CD4-positive, alpha-beta T cell treated with Interferon gamma for 1 hour (primary cell): ENCODE measurements at places on chromosomes 1 and 21.

DNA sequence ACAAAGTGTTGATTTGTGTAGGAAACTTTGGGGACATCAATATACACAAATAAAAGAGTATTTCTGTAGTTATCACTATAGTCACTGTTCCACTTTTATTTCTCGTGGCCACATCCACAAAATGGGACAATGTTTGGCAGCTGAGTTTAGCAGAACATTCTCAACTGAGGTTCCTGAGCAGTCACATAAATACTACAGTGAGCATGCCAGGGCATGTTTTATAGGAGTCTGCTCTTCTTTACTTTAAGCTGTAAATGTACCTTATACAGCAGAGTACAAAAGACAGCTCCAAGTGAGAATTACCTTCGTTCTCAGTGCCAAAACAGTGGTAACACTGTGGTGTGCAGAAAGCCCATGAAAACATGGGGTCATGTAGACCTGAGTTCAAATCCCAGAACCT, 5.0 kb downstream of the BTG3 start:
- DNase-seq = no peak

- DNase-seq = no peak
Measured at GRCh38 chr1:37398096-37398495, 76.3 kb upstream of the ZC3H12A start.

GRCh38 chr1:67888216-67889106, 55.2 kb upstream of the GNG12 start:
- no peak for DNase-seq

- DNase-seq = no peak
Measured at GRCh38 chr1:192232817-192233417, 74.7 kb downstream of the RGS18 start.

DNA sequence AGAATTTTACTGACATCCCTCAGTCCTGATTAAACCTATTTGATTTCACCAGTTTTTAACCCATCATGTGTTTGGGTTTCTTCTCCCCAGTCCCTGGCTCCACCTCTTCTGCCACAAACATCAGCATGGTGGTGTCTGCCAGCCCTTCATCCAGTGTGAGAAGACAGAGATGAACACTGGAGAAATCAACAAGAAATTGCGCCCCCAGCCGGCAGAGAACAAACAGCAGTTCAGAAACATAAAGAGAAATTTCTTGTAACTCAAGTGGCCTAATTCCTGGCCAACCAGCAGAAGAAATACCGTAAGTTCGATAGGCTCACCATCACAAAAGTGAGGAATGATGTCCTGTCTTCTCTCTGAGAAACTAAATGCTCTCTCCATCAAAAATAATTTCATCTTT, 18.3 kb downstream of the S100A11 start:
- no peak for DNase-seq

DNA sequence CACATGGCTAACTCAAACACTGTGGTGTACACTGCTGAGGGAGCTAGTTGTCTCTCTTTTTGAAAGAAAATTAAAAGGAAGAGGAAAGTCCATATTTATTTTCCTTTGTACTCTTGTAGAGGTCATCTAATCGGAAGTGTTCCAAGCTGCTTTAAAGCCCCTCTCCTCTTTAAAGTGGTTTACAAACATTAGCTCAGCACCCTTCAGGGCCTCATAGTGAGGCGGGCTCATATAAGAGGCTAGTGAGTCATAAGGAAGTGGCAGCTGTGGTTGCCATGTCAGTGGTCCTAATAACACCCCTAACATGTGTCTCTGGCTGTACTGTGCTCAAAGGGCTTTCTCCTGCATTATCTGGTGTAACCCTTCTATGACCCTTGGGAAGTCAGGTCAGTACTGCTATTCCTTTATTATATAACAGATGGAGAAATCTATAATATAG, 104.4 kb upstream of the SERBP1 start:
- DNase-seq = no peak

- no peak for DNase-seq
Measured at GRCh38 chr1:99919220-99919619, 50.6 kb upstream of the SLC35A3 start.

GRCh38 chr1:55358581-55358980, 143.4 kb upstream of the USP24 start:
- no peak for DNase-seq

- DNase-seq = no peak
Measured at GRCh38 chr1:38039331-38040088, 7.1 kb downstream of the POU3F1 start.

- DNase-seq = no peak
Measured at GRCh38 chr1:162029157-162029556, 5.5 kb upstream of the OLFML2B start.

DNA sequence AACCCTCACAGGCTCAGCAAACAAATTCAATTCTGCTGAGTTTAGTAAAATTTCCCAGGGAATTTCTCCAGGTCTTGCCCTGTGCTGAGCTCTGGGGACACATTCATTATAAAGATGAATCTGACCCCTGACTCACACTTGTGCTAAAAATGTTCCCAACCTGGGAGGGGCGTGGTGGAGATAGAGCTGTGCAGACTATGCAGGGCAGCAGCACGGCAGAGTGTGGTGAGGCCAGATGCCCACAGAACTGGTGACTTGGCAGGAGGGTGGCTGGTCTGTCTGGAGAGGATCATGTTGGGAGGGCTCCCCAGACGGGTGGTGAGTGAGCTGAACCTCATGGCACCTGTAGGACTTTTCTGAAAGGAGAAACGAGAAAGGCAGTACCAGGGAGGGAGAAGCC, 31.6 kb downstream of the FAAH start:
- DNase-seq = no peak

- DNase-seq = no peak
Measured at GRCh38 chr1:204089044-204089751, 16.3 kb downstream of the SOX13 start.

DNA sequence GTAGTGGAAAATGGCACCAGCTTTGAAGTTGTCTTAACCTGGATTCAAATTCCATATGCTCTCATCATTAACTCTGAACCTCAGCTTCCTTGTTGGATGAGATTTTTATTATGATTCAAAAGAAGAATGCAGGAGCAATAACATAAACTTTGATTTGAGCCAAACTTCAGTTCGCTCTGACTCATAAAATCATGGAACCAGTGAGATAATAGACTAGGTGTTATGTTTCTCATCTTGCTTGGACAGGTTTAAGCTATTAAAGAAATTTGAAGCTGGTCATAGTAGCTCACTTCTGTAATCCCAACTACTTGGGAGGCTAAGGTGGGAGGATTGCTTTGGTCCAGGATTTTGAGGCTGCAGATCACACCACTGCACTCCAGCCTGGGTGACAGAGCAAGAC, 172.8 kb downstream of the CLEC20A start:
- DNase-seq = no peak

DNA sequence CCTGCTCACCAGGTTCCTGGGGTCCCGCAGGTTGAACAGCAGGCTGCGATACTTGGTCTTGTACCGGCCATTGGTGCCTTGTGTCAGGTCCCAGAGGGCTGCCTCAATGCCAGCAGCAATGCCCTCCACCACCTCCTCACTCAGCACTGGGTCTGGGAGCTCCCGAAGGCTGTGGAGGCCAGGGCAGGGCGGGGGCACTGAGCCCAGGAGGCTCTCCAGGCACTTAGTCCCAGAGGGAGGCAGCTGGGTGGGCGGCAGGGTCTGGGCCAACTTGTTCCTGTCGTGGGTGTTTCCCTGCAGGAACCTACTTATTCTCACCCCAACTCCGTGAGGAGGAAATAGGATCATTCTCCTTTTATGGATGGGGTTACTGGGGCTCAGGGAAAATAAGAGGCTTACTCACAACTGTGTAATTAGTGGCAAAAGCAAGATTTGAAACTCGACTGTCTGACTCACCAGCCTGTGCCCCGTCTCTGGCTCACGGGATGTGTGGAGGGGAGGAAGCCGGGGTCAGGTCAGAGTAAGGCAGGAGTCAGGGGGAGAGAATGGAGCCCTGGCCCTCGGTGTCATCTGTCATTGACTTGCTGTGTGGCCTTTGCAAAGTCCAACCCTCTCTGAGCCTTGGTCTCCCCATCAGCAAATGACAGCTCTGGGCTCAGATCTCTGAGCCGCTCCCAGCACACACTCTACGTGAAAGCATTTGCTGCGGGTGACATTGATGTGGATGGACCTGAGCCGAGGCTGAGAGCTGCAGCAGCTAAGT, 17.2 kb downstream of the SPOCD1 start:
- no peak for DNase-seq

DNA sequence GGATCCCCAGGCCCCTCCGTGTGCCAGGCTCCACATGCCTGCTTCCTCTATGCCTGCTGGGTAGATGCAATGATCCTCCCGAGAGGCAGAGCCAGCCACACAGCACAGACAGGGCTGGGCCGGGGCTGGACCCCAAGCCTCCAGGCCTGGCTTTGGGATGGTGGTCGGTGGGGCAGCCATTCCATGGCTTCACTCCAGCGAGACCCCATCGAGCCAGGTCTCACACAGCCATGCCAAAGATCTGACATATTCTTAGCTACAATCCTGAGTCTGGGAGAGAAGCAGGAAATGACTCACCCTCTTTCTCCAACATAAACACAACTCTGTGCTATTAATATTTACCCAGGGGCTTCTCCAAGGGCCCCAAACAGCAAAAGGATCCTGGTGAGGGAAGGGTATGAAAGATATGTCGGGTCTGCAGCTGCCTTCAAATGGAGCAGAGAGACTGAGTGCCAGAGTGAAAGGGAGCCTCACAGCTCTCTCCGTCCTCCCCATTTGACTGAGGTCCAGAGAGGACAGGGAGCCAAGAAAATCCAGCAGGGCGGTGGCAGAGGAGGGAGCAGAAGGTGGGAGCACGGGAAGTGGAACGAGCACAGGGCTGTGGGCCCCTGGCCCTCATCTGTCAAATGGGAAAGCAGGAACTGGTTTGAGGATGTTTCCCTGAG, 639.5 kb downstream of the MATN1 start:
- no peak for DNase-seq

DNA sequence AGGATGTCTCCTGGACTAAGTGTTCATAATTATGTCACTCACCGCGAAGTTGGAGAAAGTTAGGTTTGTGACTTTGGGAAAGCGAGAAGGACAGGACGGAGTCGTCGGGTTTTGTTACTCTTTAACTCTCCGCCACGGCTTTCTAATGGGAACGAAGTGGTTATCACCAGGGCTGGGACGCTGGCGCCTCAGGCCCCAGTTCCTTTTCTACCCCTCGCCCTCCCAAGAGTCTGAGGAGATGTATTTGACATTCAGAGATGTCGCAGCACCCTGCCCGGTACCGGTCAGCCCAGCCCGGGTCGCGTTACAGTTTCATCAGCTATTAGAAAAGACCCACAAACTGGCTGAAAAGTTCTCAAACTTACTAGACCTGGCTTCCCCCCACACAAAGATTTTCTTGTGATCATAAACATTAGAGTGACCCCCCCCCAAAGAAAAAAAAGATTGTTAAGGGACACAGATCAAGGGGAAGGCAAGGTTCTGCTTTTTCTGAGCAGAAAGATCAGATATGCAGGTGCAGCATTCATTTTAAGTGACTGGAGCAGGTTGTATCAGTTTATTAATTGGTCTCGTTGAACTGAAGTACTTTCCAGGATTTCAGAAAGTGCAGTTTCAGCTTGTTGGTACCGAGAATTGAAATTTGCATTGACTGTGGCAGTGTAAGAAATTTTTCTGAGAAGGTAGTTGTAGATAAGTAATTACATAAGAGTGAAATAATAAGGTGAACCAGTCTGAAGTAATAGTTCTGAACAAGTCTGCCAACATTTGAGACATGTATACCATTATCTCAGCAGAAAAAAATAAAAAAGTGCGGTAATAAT, 859 bp upstream of the ZBTB18 start:
- peak; percentile 13 for DNase-seq

DNA sequence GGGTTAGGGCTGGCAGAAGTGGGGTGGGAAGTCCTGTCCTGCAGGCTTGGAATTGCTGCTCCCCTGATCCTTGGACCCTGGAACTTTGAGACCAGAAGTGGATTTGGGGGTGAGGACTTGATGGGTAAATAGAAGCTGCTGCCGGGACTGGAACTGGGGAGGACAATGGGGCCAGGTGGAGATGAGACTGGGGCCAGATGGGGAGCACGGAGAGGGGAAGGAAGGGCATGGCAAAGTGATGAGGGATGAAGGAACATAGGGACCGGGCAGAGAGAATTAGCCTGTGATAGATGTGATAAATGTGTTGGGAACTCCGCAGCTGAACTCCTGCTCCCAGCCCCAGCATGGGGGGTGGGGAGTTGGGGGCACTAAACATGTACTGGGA, 637 bp downstream of the NHLH1 start:
- DNase-seq = no peak

- DNase-seq = no peak
Measured at GRCh38 chr1:6292102-6292501, 31.2 kb upstream of the GPR153 start.

GRCh38 chr1:16397120-16397519, 30.1 kb downstream of the SZRD1 start:
- DNase-seq = no peak

- peak; percentile 40 for DNase-seq
Measured at GRCh38 chr1:48202030-48202752, 20.3 kb upstream of the SLC5A9 start.

DNA sequence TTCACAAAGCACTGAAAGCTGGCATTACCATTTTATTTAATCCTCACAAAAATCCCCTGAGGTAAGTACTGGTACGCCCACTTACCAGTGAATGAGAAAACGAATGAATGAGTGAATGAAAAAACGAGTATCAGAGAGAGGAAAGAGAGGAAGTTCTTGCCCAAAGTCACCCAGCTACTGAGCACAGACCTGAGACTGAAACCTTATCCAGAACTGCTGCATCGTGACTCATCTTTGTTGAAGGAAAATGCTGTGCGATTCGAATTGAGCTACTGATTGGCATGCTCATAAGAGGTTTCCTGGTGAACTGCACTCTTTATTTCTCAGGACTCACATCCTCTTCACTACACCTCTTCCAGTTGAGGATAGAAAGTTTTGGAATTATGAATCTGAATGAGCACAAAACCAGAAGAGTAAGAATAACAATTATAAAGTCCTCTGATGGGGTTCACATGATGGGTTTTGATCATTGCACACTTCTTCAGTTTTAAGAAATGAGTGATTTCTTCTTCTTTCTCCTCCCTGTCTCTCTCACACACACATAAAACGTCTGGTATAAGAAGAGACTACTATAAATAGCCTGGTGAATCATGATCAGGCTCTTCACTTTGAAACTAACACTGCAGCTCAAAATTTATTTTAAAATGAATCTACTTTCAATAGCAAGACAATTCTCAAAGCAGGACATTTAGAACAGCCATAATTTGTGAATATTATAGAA, 32.1 kb downstream of the IL12RB2 start:
- no peak for DNase-seq

DNA sequence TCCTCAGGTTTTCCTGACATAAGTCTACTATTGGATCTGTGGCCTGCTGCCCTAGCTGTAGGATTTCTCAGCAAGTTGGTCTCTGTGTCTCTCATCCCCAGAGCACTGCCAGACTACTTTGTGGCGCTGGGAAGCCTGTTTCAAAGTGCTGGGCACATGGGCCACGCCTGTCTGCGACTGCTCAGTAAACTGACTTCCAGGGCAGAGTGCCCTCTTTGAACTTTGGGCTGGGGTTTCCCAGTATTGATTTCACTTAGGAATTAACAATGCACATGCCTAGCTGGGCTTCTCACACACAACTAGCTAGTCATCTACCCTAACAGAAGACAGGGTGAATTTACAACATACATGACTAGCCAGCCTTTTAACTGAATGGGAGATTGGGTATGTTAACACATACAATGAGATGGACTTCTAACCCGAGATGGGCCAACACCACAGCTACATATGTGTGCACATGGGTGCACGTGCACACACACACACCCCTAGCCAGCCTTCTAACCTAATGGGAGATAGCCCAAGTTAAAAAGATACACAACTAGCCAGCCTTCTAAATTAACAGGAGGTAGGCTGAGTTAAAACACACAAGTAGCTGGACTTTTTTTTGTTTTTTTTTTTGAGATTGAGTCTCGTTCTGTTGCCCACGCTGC, 6.9 kb upstream of the TRIM17 start:
- DNase-seq = no peak

GRCh38 chr1:243230914-243231313, 24.2 kb downstream of the CEP170 start:
- DNase-seq = no peak
